ENCODE measurements at places on chromosomes 3 and 15.

DNA sequence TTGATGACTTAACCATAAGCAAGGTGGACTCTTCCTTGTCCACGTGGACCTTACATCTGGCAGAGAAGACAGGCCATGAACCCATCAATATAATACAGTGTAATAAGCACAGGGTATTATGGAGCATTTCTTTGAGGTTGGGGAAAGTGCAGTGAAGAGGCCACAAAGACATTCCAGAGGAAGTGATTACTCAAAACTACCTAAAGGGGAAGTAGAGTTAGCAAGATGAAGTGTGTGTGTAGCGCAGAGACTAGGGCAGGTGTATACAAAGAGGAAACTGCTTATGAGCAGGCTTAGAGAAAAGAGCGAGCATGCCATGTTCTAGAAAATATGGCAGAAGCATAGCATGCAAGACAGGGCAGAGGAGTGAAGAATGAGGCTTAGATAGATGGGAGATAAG lies 17.9 kb downstream of the CP start:
- H3K27me3 ChIP-seq = no peaks in the 10 kb centered on the region
- H3K36me3 ChIP-seq = no peaks in the 10 kb centered on the region
- no peak overlapping the region for H3K4me3 ChIP-seq
- no peak for DNase-seq
- H3K4me1 ChIP-seq = no peaks in the 10 kb centered on the region
- no peak overlapping the region for H3K27ac ChIP-seq

DNA sequence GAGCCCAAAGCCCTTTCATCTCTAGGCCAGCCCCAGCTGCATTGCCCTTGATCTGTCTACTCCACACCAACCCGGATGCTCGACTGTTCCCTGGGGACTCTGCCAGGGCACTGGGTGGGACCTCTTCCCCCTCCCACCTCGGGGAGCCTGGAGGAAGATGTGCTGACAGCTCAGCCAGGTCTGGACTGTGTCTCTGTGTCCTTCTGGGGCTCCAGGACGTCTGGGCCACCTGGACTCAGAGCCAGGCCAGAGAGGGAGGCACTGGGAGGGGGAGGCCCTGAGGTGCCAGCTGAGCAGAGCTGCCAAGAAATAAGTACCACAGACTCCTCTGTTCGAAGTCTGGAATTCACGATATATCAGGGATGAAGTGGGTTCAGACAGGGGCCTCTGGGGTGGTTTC lies 5.8 kb upstream of the HCN4 start:
- no peak overlapping the region for H3K4me3 ChIP-seq
- H3K27ac ChIP-seq = no peak overlapping the region
- no peaks in the 10 kb centered on the region for H3K36me3 ChIP-seq
- H3K4me1 ChIP-seq = no peaks in the 10 kb centered on the region
- no peaks in the 10 kb centered on the region for H3K27me3 ChIP-seq
- DNase-seq = no peak

- no peaks in the 10 kb centered on the region for H3K27me3 ChIP-seq
- H3K27ac ChIP-seq = no peak overlapping the region
- H3K4me3 ChIP-seq = no peak overlapping the region
- no peaks in the 10 kb centered on the region for H3K36me3 ChIP-seq
- no peaks in the 10 kb centered on the region for H3K4me1 ChIP-seq
- DNase-seq = no peak
Measured at GRCh38 chr3:4999531-5000184, 20.4 kb downstream of the BHLHE40 start.

- H3K4me1 ChIP-seq = no peaks in the 10 kb centered on the region
- H3K4me3 ChIP-seq = no peak overlapping the region
- no peaks in the 10 kb centered on the region for H3K36me3 ChIP-seq
- no peak overlapping the region for H3K27ac ChIP-seq
Measured at GRCh38 chr3:54915181-54915580, 12.7 kb downstream of the LRTM1 start.

GRCh38 chr3:139634111-139634635 lies 43.6 kb downstream of the NMNAT3 start:
- no peak overlapping the region for H3K27ac ChIP-seq
- no peaks in the 10 kb centered on the region for H3K4me1 ChIP-seq
- H3K4me3 ChIP-seq = no peak overlapping the region
- DNase-seq = no peak
- H3K27me3 ChIP-seq = no peaks in the 10 kb centered on the region

DNA sequence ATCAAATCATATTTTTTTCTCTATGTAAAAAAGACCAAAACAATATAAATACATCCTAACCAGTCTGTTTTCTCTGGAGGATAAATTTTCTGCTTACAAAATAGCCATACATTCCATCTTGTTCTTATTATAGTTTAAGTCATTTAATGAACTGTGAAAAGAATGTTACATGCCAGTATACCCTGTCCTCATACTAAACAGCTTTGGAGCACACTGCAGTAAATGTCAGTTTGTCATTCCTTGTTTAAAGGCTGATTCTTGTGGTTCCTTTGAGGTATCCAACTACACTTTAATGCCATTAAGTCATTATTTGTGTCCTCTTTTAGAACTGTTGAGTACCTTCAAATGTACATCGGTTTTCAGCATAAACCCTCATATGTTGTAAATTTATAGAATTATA lies 52.7 kb upstream of the DCBLD2 start:
- no peaks in the 10 kb centered on the region for H3K27me3 ChIP-seq
- no peak overlapping the region for H3K27ac ChIP-seq
- no peak overlapping the region for H3K4me3 ChIP-seq
- H3K4me1 ChIP-seq = no peaks in the 10 kb centered on the region

Measured in naive thymus-derived CD4-positive, alpha-beta T cell (primary cell).